ENCODE measurements at places on chromosomes 6 and 20.

- DNase-seq: no peak
These were observed 4.0 kb upstream of the FOXS1 start for GRCh38 chr20:31849306-31849930.

GRCh38 chr20:53331151-53331973 lies 262.3 kb downstream of the ZNF217 start:
- no peak for DNase-seq

DNA sequence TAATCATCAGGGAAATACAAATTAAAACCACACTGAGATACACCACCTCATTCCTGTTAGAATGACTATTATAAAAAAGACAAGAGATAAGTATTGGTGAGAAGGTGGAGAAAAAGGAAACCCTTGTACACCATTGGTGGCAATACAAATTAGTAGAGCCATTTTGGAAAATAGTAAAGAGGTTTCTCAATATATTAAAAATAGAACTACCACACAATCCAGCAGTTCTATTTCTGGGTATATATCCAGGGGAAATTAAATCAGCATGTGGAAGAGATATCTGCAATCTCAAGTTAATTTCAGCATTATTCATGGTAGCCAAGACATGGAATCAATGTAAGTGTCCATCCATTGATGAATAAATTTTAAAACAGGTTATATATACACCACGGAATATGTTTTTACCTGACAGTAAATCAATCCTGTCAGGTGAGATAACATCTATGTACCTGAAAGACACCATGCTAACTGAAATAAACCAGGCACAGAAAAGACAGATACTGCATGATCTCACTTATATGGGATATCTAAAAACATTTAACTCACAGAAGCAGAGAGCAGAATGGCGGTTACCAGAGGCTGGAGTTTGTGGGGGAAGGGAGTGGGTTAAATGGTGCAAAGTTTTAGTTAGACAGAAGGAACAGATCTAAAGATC lies 64.1 kb downstream of the SHPRH start:
- no peak for DNase-seq

GRCh38 chr20:31687777-31688176 lies 34.9 kb downstream of the BCL2L1 start:
- DNase-seq: no peak

DNA sequence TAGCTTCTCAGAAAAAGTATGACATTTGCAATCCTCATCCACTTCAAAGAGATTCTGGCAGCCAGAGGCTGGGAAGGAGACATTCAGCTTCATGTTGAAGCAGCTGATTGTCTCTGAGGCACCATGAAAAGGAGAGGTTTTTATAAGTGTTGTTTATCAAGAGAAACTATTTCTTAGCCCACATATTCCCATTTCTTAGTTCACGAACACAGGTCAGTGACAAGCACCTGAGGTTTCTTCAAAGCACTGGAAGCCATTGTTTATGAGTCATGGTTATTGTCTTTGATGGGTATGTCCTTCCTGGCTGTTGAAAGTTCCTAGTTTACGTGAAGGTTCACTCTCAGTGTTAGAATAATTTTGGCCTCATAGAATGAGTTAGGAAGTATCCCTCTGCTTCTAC lies 3.0 kb upstream of the DDX43 start:
- DNase-seq: no peak

GRCh38 chr6:33717934-33718455 lies 6.5 kb upstream of the UQCC2 start:
- DNase-seq: no peak

DNA sequence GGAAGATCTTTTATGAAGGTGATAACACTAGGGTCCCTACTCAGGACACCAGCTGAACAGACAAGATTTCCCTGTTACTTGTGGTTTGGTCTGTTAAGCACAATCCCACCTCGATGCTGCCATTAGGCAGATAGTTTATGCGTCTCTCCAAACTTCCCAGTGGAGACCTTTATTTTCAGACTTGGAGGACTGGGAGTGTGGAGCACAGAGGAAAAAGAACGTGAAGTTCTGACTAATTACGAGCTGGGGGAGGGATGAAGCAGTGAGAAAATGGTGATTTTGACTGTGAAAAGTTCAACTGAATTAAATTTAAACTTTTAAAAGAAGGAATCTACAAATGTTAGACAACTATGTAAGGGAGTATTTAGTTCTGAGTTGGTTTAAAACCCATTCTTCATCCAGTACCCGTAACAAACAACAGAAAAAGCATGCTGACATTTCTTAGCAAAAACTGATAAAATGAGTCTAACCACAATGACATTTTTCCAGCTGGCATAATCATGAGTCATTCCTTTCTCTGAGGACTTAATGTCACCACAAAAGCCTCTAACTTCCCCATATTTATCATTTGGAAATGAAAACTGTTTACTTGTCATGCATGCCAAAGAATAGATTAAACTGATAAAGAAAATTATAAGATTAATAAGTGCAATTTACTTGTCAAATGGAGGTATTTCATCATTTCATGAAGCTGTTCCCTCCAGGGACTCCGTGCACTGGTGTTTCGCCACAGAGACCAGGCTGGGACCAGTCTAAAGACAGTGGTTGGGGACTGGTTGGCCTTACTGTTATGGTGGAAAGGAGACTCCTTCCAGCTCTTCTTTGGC lies 113.3 kb upstream of the SSTR4 start:
- DNase-seq: no peak

DNA sequence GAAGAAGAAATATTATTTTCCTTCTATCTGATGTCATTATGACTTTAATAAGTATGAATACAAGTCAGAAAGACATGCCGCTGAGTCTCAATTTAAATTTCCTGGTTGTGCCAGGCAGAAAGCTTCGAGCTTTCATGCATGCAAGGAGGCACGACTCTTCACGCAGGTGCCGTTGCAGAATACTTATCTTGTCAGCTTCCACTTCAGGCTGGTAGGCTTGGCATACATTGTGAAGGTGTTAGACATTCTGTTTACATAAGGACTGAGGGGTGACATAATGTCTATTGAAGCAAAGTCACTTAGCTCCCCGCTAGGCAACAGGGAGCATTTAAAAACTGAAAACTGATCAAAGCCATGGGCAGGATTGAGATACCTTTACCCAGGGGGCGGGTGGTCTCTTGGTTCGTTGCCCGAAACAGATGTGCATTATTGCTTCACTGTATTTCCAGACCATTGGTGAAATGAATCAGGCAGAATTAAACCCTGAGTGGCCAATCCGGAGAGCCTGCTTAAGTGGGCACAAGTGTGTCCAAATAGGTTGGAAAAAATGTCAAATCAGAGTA lies 16.4 kb downstream of the BMP6 start:
- DNase-seq: no peak
